GM23248 (cell line): ENCODE measurements at places on chromosomes 3 and 15. TPM values are rescaled to one million over a fixed set of nuclear protein-coding genes. Genes with fewer than 3 reads are reported as not detected.

- no peak overlapping the region for H3K27ac ChIP-seq
- peaks cover 9% of the 10 kb centered on the region for H3K4me1 ChIP-seq
- H3K36me3 ChIP-seq: no peaks in the 10 kb centered on the region
- no peak overlapping the region for H3K4me3 ChIP-seq
Observed at GRCh38 chr3:183266454-183266853, 13.4 kb downstream of the B3GNT5 start.

GRCh38 chr3:87053553-87053952 is 62.6 kb upstream of the VGLL3 start:
- 0 out of 2 replicates have a peak, but pooled peaks cover 5% of the 10 kb centered on the region for H3K4me1 ChIP-seq
- H3K4me3 ChIP-seq: no peak overlapping the region
- H3K36me3 ChIP-seq: no peaks in the 10 kb centered on the region
- H3K27me3 ChIP-seq: no peaks in the 10 kb centered on the region
- peak; percentile 37 for DNase-seq
- no peak overlapping the region for H3K27ac ChIP-seq

DNA sequence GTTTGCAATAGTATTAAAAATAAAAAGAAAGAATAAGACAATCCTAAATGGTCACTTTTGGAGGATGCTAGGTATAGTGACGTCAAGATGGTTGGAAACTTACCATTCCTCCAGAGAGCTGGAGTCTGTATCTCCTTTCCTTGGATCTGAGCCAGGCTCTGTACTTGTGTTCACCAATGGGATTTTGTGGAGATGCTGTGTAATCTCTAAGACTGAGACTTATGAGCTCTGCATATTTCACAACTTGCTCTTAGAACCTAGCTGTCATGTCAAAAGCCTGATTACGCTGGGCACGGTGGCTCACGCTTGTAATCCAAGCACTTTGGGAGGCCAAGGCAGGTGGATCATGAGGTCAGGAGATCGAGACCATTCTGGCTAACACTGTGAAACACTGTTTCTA is 126.8 kb upstream of the CLSTN2 start:
- H3K4me1 ChIP-seq: no peaks in the 10 kb centered on the region
- DNase-seq: no peak
- no peaks in the 10 kb centered on the region for H3K36me3 ChIP-seq
- H3K4me3 ChIP-seq: no peak overlapping the region
- no peaks in the 10 kb centered on the region for H3K27me3 ChIP-seq
- H3K27ac ChIP-seq: no peak overlapping the region

- peak; percentile 65 for DNase-seq
- H3K4me3 ChIP-seq: no peak overlapping the region
- no peak overlapping the region for H3K27ac ChIP-seq
- no peaks in the 10 kb centered on the region for H3K36me3 ChIP-seq
- peaks cover 10% of the 10 kb centered on the region for H3K4me1 ChIP-seq
- no peaks in the 10 kb centered on the region for H3K27me3 ChIP-seq
Observed at GRCh38 chr3:72494626-72495025, 353.6 kb downstream of the SHQ1 start.

- DNase-seq: no peak
- no peak overlapping the region for H3K27ac ChIP-seq
- no peaks in the 10 kb centered on the region for H3K4me1 ChIP-seq
- H3K4me3 ChIP-seq: no peak overlapping the region
- no peaks in the 10 kb centered on the region for H3K27me3 ChIP-seq
- no peaks in the 10 kb centered on the region for H3K36me3 ChIP-seq
Observed at GRCh38 chr15:75349851-75350588, 3.2 kb downstream of the NEIL1 start.

DNA sequence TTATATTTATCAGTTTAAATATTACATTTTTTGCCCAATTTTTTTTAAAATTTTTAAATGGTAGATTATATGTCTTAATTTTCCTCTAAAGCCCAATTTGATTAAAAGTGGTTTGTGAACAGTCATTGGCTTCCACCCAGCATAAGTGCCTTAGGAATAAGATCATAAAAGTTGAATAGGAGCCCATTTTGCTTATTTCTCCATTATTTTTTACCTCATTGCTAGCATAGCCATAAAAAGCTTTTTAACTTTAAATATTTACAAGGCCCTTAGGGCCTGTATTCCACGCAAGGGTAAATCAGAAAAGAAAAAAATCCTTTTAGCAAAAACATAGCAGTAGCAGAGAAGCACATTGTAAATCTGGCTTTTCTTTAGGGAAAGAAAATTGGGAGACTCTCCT is 9.0 kb downstream of the TTC14 start:
- H3K27me3 ChIP-seq: no peaks in the 10 kb centered on the region
- H3K4me3 ChIP-seq: no peak overlapping the region
- H3K36me3 ChIP-seq: peaks cover 67% of the 10 kb centered on the region
- H3K27ac ChIP-seq: no peak overlapping the region

- no peak overlapping the region for H3K27ac ChIP-seq
- no peak overlapping the region for H3K4me3 ChIP-seq
- peaks cover 4% of the 10 kb centered on the region; the same call in 1 of the 2 replicates for H3K36me3 ChIP-seq
Observed at GRCh38 chr15:76756381-76756780, 148.8 kb downstream of the SCAPER start.

Gene SCN11A
- not detected in 2 replicates for total RNA-seq

Gene EIF2A
- 125 and 140 TPM in 2 replicates for total RNA-seq

Gene RLBP1
- not detected in 2 replicates for total RNA-seq

Gene CHCHD4
- 12.3 and 17.2 TPM in 2 replicates for total RNA-seq

Gene P2RY1
- total RNA-seq: 0.13 and 0.22 TPM in 2 replicates
